Stimulated activated CD4-positive, alpha-beta T cell treated with anti-CD3 and anti-CD28 coated beads, Interleukin-4, amount 100 ng/mL, for 4 hours (primary cell): ENCODE measurements at places on chromosomes 3 and 15.

DNA sequence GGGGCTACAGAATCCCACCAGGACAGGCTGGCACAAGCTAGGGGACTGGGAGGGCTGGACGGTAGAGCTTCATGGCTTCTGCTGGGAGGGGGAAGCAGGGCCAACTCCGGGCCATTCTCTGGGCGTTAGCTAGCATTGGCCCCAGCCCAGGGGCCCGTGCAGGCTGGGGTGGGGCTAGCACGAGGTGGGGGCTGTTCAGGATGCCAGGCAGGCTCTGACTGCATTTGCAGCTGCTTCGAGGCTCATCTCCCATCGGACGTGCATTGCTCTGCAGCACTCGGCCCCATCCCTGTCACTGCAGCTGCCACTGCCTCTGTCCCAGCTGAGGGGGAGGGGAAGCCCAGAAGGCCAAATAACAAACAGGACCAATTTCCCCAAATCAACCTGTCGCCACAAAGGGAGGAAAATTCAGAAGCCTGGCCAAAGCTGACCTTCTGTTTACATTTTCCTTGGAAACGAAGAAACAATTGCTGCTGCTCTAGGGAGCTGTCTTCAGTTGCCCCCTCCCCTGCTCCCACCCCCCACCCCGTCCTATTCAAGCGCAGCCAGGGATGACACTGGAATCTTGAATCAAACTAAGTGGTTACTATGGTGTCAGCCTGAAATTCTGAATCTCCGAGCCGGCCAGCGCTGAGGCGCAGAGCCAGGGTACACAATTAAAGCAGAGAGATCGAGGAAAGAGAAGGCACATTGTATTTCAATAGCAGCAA is 138.8 kb upstream of the PRR20G start:
- no peak for DNase-seq

DNA sequence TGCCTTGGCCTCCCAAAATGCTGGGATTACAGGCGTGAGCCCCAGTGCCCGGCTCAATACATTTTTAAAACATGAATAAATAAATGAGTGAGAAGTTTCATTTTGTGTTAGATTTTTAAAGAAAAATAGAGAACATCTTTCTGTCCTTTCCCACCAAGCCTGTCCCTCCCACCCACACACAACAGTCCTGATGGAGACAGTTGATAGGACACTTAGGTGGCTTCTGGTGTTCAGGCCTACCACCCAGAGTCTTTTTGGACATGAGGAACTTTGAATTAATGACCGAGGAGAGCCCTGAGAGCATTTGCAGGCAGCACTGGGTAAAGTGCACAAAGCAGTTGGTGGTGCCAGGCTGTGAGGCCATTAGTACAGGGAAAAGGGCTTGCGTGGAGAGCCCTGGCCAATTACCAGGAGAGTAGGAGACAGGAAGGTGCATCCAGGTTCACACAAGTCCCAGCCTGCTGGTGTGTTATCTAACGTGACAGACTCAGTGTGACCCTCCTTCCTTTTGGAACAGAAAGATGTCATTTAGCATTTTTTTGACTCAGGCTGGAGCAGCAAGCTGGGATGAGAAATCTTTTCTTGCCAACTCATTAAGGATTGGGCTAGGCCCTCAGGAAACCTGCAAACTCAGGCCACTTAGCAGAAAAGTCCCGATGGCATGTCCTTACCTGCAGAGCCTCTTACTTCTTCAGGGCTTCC is 103.6 kb downstream of the PDCD6IP start:
- no peak for DNase-seq

- no peak for DNase-seq
Measured at GRCh38 chr3:142863010-142863817, 25.7 kb downstream of the PCOLCE2 start.

GRCh38 chr3:64235605-64236004 is 10.3 kb upstream of the PRICKLE2 start:
- no peak for DNase-seq

DNA sequence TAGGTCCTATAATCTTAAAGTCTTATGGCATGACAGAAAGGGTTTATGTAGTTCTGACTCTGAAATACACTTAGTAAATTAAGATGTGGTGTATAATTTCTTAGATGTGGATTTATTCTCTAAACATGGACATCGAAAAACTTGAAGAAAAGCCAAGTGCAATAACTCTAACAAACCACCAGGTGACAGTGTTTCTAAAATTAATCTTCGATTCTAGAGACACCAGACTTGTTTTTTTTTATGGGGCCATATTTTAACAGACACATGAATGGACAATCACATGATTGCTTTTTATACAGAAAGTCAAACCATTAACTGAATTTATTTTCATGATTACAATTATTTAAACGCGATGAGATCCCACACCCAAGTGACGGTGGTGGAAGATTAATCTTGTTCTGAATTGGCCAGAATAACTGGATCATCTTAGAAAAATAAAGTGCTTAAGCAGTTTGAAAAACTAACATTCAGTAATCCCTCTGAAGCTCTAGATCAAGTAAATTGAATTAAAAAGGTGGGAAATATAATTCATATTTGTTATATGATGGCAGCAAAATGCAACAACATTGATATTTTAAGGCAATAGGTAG is 305.1 kb downstream of the LSAMP start:
- no peak for DNase-seq

DNA sequence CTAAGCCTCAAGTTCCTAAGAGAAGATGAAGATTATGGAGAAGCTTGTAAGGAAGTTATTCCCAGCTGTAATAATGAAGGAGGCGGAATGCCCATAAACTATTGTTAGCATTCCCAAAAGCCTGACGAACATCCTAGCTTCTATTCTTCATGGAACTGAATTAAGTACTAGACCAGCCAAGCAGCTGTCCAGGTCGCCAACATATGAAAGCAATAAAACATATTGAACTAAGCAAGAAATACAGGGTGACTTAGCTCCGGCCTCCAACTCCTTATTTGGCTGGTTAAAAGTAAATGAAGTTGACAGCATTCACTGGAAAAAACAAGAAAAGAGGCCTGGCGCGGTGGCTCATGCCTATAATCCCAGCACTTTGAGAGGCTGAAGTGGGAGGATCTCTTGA is 174.0 kb upstream of the TPM1 start:
- DNase-seq, result no peak
